CD4-positive, alpha-beta T cell (primary cell): ENCODE measurements at places on chromosomes 1 and 21.

- no peak for DNase-seq
Measured at GRCh38 chr1:114310695-114311271, 157.1 kb upstream of the SYT6 start.

DNA sequence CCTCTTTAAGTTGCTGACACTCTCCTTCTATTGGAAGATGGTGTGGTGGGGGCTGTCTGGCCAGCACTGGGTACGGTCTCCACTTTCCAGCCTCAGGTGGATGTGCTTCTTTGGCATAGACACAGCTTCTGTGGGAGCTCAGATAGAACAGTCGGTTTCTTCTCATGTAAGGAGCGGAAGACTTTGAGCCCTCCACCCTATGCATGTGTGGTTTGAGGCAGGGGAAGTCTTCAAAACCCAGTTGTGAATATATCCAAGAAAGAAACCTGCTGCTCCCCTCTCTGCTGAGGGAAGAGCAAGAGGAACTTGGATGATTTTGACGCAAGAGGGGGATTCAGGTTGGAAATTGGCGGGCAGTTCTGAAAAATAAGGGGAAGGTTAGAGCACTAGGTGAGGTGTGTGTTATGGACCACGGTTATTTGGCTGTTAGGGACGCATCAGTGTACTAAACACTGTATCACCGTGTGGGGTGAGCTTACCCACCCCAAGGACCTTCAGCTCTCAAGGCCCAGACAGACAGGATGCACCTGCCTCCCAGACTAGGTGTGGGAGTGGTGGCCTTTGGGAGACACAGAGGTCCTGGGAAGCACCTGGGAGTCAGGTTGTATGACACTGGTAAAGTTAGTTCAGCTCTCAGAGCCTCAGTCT lies 36.2 kb downstream of the IL6R start:
- no peak for DNase-seq

- DNase-seq = no peak
Measured at GRCh38 chr1:246703581-246703980, 20.6 kb upstream of the SCCPDH start.

DNA sequence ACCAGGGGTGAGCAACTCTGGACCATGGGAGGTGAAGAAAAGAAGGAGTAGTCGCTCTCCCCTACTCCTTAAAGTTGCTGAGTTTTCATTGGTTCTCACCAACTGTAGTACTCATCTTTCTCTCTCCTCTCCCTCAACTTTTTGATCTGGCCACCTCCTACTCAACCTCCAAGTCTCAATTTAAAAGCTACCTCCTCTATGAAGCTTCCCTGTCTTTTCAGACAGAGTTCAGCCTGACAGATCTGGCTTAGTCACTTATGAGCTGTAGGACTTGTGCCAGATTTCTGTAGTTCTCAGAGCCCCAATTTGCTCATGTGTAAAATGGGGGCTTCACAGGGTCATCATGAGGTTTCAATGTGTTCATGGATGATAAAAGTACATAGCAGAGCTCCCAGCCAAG lies 34.5 kb upstream of the HTR1D start:
- DNase-seq = no peak

DNA sequence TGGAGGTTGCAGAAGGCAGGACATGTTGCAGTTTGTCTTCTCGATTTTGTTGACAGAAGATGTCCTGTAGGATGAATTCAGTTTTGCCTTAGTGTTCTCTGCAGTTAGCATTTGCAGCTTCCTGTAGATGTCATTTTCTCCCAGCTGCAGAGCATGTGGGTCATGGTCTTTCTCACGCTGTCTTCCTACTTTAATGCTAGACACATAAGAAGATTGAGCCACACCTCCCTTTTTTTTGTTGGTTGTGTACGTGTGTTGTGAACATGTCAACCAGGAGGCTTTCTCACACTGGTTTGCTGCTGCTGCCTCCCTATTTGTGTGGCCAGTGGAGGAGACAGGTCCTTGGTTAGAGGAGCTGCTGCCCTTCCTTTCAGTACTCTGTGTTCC lies 110.7 kb downstream of the VPS13D start:
- DNase-seq = no peak

DNA sequence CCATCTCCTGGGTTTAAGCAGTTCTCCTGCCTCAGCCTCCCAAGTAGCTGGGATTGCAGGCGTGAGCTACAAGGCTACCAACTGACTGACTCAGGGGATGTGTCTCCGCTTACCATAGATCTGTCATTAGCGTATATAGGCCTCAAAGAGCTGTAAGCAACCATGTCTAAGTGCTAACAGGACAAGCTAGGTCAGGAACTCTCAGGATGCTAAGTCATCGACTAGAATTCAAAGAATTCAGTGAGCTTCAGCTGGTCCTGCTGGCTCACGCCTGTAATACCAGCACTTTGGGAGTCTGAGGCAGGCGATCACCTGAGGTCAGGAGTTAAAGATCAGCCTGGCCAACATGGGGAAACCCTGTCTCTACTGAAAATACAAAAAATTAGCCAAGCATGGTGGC lies 29.5 kb downstream of the CAPN2 start:
- DNase-seq = no peak

GRCh38 chr1:67978890-67979516 lies 71.4 kb downstream of the DIRAS3 start:
- no peak for DNase-seq

DNA sequence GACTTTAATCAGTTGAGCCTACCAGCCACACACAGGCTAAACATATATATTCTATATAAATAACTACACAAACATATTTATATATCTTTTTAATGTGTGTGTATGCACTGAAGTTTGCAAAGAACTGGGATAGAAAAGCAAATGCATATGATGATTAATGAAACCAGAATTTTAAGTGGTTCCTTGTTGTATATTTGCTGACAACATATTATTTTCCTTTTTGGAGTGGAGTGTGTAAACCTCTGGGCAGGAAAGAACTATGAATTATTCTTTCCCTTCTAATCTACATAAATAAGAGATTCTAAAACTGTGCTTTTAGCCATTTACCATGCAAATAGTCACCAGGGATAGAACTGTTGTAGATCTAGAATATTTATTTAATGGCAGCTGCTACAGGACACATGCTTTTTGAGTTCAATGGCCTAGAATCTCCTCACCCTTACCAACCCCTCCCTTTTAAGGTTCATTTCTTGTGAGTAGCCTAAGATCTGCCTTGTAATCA lies 187.6 kb downstream of the BACH1 start:
- DNase-seq = no peak

DNA sequence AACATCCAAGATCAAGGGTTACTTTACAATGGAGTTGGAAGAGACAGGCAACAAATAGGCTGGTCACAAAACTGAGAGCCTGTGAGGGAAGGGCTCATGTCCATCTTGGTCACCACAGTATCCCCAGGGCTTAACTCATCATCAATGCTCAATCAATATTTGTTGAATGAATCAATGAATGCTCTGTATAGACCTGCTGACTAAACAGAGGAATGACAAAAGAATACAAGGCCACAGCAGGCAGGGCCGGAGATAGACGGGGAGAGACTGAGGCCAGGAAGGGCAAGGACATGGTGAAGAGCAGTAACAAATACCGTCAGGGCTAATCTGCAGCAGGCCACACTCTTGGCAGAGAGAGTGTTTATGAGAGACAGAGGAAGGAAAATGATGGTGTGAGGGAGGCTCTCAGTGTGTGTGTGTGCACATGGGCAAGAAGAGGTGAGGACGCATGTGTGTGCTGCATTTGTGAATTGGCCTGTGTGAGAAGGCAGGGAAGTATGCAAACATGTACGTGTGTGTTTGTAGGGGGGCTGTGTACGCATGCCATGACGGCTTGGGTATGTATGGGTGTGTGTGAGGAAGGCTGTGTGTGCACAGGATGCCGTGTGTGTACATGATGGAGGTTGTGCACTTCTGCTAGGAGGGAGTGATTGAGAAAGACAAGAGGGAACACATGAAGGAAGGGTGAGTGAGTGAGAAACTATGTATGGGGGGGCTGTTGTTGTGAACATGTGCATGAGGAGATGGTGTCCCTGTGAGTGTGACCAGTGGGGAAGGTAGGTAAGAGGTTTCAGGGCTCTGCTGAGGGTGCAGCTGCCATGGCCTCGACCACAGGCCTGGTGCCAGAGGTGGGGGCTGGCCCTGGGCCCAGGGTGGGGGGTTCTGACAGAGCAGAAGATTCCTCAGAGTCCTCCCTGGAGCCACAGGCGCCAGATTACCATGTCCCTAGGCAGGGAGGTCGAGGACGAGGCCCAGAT lies 15.4 kb downstream of the AHDC1 start:
- DNase-seq = no peak

- no peak for DNase-seq
Measured at GRCh38 chr1:197807739-197808453, 32.6 kb upstream of the DENND1B start.
